ENCODE measurements at places on chromosomes 7 and 10.

DNA sequence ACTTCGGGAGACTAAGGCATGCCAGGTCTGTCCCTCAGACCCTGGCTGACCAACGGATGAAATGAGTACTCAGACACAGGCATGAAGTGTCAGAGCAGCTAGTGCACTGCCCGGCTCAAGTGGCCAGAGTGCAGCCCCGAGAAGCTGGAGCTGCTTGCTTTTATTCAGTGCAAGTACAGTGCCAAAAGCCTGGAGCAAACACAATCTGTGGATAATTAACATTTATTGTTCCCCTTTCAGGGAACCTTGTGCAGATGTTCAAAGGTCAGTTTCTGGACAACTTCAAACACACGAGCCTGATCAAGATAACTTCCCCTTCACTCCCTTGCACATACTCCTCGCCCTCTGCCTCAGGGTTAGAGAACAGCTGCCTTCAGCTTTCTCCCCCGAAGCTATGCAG, 7.9 kb upstream of the ATE1 start:
- no peak for DNase-seq

- no peak for DNase-seq
These were observed 5.0 kb upstream of the TNS3 start for GRCh38 chr7:47586925-47587324.

- DNase-seq, result no peak
These were observed 171.2 kb downstream of the PTPRN2 start for GRCh38 chr7:158416283-158416933.

DNA sequence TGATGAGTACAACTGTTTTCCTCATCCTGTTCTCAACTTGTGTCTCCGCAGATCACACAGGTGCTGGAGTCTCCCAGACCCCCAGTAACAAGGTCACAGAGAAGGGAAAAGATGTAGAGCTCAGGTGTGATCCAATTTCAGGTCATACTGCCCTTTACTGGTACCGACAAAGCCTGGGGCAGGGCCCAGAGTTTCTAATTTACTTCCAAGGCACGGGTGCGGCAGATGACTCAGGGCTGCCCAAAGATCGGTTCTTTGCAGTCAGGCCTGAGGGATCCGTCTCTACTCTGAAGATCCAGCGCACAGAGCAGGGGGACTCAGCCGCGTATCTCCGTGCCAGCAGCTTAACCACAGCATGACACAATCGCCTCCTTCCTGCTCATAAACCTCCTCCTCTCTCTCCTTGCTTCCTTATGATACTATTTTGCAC, 126.7 kb upstream of the PRSS58 start:
- DNase-seq, result no peak

- DNase-seq, result no peak
These were observed 169.0 kb downstream of the SRPK2 start for GRCh38 chr7:105219771-105220160.

GRCh38 chr7:141232286-141233051, 158.6 kb downstream of the TMEM178B start:
- no peak for DNase-seq

- no peak for DNase-seq
These were observed 63.4 kb upstream of the POT1 start for GRCh38 chr7:124992851-124993562.

DNA sequence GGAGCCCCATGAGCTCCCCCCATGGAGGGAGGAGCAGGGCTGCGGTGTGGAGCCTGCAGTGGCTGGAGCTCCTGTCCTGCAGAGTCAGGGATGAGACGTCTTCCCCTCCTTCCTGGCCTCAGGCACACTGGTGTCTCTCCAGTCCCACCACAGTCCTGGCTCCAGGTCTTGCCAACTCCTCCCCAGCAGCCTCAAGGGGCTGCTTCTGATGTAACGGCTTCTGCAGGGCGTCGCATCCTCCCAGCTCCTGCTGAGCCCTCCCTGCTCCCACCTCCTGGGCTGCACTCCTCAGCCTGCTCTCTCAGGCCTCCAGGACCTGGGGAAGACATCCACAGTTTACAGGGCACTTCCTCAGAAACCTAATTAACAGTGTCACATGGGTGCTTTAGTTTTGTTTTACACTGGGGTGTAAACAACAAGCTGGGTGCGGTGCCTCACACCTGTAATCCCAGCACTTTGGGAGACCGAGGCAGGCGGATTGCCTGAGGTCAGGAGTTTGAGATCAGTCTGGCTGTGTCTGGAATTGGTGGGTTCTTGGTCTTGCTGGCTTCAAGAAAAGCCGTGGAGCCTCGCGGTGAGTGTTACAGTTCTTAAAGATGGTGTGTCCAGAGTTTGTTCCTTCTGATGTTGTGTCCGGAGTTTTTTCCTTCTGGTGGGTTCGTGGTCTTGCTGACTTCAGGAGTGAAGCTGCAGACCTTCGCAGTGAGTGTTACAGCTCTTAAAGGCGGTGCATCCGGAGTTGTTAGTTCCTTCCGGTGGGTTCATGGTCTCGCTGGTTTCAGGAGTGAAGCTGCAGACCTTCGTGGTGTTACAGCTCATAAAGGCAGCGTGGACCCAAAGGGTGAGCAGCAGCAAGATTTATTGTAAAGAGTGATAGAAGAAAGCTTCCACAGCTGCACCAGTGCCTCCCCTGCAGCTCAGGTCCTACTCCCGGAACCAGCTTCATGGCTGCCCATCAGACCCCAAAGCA, 95.0 kb downstream of the PAXIP1 start:
- DNase-seq, result no peak

DNA sequence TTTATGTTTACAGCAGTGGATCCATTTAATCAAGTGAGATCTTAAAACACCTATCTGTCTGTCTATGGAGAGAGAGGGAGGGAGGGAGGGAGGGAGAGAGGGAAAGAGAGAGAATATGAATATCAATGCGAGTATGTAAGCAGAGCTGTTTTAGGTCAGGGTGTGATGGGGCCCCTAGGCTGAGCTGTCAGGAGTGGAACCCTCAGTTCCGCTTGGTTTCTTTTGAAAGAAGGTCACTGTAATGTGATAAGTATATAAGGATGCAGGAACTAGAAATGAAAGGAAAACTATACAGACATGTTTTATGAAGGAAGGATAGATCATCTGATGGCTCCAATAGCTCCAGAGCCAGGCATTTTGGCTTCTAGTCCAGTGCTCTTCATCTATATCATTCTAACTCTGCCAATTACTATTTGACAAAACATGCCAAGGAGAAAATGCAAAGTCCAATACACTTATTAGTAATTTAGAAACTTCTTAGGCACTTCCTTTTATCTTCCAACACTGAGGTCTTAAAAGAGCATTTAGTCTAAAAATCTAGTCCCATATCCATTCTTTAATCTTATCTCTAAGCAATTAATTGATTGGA, 70.3 kb downstream of the NRCAM start:
- no peak for DNase-seq

DNA sequence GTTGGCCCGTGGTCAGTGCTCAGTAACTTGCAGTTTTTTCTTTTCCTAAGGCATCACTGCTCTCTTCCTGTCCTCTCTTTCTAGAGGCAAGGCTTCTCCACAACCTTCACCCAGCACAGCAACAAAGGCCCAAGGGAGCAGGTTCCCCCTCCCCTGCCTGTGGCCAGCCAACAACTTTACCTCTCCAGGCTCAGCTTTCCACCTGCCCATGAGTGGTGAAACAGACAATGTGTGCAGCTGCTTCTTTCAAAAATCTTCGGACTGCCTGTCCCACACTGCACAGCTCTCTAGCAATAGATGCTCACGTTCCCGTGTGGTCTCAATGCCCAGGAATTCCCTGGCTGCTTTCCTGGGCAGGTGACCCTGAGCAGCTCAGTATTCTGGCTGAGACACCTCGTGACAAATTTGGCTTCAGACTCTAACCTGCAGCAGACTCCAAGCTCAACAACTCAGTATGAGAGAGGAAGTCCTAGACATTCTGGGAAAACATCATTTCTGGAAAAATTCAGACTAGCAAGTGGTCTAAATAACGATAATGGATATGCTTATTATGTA, 28.9 kb upstream of the TMEM72 start:
- no peak for DNase-seq

DNA sequence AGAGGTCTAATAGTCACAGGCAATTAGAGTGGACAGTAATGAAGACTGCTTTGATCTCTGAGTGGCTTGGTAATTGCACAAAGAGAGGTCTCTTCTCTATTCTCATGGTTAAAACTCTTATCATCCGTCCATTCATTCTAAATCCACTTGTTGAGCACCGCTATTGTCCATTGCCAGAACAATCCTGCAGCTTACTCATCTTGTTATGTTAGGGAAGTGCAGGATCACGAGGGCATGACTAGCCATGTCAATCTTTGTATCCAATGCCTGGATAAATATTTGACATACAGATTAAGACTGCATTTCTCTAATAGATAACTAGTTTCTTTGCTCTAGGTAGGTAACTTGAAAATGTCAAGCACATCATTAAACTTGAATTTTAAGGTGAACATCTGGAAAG, 14.9 kb downstream of the SFTPD start:
- DNase-seq, result no peak

DNA sequence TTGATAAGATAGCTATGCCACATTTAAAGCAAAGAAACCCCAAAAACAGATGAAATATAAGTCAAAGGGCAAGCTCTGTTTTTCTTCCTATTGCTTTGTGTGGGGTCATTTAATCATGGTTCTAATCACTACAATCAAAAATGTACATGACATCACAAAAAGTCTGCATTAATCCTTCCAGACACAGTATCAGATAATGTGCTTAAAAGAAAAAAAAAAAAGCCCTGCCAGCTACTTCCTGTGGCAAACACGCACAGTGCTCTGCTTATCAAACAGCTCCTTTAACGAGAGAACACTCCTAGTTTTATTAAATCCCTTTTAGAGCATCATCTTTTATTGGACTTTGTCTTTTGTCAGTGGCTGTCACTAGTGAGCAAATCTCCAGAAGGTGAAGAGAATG, 1005.8 kb downstream of the GATA3 start:
- DNase-seq, result no peak

- no peak for DNase-seq
These were observed 8.5 kb upstream of the BPGM start for GRCh38 chr7:134637934-134638719.

GRCh38 chr7:40419806-40420205, 285.0 kb downstream of the SUGCT start:
- no peak for DNase-seq

Data from anterior cingulate cortex (tissue), 58 donors.